Daoy (cell line): ENCODE measurements at places on chromosomes 3 and 15. TPM values are rescaled to one million over a fixed set of nuclear protein-coding genes. Genes with fewer than 3 reads are reported as not detected.

ROBO2 gene
- not detected in 2 replicates for total RNA-seq

CHRNA7 gene
- 2.5 and 4.7 TPM in 2 replicates for total RNA-seq

SH3GL3 gene
- 0.21 and 1.4 TPM in 2 replicates for total RNA-seq

- DNase-seq: peak; percentile 20
Observed at GRCh38 chr3:156728267-156728985, 54.0 kb downstream of the TIPARP start.

DNA sequence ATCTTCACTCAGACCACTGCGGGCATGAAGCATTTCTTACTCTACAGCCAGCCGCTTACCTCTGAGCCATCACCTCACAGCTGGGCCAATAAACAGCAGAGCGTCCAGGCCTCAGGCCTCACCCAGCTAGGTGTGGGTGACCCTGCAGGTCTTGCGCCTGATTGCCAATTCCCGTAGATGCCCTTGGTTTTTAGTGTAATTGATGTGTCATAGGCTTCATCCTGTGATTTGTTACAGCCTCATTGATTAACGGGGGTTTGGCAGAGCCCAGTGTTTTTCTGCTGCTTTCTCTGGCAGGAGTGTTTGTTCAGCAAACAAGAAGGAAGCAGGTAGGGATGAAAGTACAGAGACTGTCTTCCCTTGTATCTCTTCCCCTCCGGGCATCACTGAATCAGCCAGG is 49.6 kb upstream of the BNIP2 start:
- DNase-seq: no peak

GRCh38 chr3:73029321-73029796 is 32.1 kb upstream of the EBLN2 start:
- peak; percentile 50 for DNase-seq

TIGIT gene
- total RNA-seq: not detected in 2 replicates

DPP8 gene
- 21.0 and 24.9 TPM in 2 replicates for total RNA-seq

- DNase-seq: peak; percentile 21
Observed at GRCh38 chr15:96409215-96410138, 79.0 kb downstream of the NR2F2 start.

PATL2 gene
- 0.11 and 2.9 TPM in 2 replicates for total RNA-seq

GRCh38 chr3:104556372-104557078 is 810.2 kb upstream of the ALCAM start:
- DNase-seq: no peak

GRCh38 chr3:4888913-4889846 is 90.1 kb upstream of the BHLHE40 start:
- DNase-seq: no peak

DNA sequence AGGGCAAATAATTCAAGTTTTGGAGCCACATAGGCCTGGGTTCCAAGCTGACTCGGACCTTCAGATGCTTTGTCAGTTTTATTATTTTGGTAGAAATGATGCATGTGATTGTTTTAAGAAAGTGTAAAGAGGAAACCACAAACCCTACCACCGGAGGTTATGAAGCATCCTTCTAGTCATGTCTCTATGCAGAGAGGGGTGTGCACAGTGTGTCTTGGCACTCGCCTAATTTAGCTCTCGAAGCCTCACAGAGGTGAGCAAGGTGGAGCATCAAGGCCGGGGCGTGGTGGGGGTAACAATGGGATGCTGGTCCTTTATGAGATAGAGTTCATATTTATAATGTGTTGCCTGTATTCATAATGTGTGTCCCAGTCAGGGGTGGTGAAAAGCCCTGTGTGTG is 63.7 kb upstream of the SMAD6 start:
- no peak for DNase-seq

DNA sequence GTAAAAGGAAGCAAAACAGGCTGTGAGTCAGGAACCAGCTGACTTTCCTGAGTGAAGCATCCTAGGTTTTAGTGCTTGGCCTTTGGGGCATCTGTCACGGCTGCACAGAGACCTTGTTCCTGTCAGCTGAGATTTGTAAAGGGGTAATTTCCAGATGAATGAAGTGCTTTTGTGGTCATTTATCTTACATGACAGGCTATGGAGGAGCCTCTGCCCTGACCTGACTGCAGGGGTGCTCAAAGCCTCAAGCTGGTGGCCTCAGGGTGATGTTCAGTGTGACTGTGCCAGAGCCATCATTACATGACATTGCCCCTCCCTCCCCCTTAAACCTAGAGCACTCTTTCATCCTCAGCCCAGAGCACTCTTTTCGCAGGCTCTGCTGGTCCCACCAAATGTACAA is 132.5 kb downstream of the ARNT2 start:
- no peak for DNase-seq
